Choroid plexus epithelial cell (primary cell): ENCODE measurements at places on chromosomes 13 and 19.

DNA sequence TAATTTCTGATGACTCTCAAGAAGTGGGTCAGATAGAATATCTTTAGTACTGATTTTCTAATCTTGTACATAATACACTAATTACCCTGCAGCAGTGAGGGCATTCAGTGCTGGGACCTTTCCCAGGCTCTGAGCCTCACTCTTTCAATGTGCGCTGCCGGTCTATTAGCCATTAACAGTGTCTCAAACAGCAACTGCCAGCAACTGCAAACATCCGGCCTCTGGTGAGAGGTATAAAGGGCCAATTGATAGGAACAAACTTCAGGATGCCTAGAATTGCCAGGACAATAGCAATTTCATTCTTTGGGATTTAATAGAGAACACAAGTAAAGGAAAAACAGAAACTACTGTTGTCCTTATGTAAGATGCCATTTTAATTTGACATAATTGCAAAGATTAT is 604.4 kb upstream of the SPRY2 start:
- DNase-seq = no peak

DNA sequence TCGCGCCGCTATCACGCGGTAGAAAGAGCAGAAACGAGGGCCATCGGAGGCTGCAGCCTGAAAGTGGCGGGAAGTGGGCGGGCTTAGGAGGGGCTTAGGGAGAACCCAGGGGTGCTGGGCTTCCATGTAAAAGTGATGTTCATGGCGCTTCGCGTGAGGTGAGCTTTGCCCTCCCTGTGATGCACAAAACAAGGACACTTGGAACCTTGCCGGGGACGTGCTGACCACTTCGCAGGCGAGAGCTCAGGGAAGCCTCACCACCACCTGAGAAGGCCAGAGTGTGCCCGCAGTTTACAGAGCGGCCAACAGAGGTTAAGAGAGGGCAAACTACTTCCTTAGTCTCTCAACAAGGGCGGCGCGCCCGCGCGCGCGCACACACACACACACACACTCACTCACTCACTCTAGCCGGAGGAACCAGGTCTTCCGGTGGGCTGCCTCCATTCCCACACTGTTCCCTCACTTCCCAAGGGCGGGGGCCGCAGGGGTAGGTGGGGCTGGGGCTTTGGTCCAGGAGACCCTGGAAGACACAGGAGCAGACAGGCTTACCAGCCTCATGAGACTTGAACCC is 651 bp downstream of the GAPDHS start:
- no peak for DNase-seq

GRCh38 chr19:32566246-32566830 is 14.7 kb upstream of the PDCD5 start:
- DNase-seq = peak; percentile 13

DNA sequence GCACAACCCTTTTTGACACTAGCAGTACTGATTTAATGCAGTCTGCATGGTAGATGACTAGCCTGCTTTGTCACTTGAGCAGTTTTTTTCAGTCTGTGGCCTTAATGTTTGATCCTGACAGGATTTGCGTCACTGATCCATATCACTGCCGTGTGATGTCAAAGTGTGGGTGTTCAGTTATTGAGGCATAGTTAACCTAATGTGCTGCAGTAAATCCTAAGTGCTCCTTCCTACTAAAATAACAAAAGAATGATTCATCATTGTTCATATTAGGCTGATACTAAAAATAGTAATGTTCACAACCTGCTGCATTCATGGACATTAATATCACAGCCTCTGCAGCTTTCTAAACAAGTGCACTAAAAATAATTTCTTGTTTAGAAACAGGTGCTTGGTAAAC is 121.9 kb upstream of the MLNR start:
- peak; percentile 95 for DNase-seq

DNA sequence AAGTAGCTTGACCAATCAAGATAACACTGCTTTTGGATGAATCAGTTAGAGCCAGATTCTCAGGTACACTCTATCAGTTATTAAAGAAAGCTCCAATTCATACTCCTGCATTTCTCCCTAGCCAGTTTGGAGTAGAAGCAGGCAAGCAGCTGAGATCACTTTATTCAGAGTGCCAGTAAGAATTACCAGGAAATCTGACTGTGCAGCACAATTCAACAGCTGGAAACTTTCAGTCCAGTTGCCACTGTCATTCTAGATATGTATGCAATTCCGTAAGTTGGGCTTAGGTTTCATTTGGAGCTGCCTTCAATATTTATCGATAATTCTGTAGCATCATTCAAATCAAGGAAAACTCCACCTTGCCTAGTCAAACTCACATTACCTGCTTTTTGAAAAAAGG is 2625.6 kb upstream of the PCDH20 start:
- no peak for DNase-seq

DNA sequence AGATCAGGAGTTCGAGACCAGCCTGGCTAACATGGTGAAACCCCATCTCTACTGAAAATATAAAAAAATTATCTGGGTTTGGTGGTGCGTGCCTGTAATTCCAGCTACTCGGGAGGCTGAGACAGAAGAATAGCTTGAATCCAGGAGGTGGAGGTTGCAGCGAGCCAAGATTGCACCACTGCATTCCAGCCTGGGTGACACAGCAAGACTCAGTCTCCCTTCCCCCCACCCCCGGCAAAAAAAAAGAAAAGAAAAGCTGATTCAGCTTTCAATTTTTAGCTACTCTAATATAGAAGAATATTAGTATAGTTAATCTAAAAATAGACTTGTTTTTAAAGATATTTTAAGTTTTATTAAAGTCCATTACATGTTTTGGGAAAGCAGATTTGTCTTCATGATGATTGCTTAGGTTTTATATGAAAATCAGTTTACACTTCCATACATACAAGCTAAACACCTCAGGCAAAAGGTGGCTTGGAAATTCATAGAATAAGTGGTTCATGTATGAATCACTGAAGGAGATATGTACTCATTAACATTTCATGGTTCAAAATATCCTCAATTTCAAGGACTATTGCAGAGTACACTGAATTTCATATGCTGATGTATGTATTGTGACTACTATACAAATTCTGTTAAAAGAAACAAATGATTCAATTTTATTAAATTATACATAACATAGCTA is 165.2 kb downstream of the TDRD3 start:
- peak; percentile 35 for DNase-seq

DNA sequence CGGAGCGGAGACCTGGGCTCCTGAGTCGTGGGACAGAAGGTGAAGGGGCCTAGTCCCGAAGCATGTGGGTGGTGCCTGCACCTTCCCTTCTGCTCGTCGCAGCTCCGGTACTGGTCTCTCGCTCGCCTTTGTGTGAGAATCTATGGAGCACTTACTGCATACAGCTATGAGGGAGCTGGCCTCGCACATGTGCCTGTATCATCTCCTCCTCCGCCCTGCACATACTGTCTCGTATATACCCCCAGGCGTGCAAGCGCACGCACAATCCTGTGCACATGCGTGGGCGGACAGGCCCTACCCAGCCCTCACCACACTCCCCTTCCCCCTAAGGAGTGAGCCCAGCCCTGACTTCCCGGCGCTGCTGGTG is 8.7 kb downstream of the PIK3R2 start:
- no peak for DNase-seq

- peak; percentile 98 for DNase-seq
Observed at GRCh38 chr19:1605236-1606137, at the start of gene UQCR11. UQCR11 (minus strand) TSS chr19:1605462; CDS start chr19:1605409, 53 bp downstream.

GRCh38 chr13:73107970-73108369 is 49.2 kb downstream of the KLF5 start:
- DNase-seq = no peak

DNA sequence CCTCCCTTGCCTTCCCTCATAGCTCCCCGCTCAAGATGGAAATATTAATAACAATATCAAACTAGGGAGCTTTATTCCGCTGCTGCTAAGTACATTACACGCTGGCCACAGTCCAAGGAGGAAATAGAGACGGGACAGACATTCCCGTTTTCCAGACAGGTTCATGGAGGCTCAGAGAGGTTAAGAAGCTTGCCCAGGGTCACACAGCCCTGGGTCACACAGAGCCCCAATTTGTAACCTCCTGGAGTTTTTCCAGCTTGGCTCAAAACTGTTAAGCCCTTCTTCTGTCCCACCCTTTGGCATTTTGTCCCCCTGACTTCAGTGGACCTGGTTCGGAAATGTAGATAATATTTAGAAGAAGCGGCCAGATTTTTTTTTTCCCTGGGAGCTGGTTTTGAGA is 2.0 kb downstream of the BICRA start:
- peak; percentile 37 for DNase-seq

- DNase-seq = peak; percentile 69
Observed at GRCh38 chr13:64912141-64912540, 2318.0 kb downstream of the PCDH9 start.

DNA sequence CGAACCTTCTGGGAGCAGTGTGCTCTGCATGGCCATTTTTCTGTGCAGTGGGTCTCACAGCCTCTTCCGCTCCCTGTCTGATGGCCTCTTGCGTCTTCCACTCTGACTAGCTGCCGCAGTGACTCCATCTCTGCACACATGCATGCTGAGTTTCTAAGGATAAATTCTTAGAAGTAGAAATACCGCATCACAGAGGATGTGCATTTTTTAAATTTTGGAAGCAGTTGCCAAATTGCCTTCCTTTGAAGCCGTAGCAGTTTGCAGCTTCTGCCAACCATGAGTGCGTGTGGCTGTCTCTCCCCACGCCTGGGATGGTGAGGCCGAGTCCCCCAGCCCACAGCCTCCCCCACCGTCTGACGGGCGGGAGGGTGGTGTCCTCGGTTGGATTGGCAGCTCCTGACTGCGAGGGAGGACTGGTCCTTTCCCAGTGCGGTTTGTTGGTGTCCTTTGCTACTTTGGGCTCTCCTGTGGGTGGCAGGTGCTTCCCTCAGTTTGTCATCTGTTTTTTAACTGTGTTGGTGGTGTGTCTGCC is 9.8 kb downstream of the FZR1 start:
- no peak for DNase-seq

DNA sequence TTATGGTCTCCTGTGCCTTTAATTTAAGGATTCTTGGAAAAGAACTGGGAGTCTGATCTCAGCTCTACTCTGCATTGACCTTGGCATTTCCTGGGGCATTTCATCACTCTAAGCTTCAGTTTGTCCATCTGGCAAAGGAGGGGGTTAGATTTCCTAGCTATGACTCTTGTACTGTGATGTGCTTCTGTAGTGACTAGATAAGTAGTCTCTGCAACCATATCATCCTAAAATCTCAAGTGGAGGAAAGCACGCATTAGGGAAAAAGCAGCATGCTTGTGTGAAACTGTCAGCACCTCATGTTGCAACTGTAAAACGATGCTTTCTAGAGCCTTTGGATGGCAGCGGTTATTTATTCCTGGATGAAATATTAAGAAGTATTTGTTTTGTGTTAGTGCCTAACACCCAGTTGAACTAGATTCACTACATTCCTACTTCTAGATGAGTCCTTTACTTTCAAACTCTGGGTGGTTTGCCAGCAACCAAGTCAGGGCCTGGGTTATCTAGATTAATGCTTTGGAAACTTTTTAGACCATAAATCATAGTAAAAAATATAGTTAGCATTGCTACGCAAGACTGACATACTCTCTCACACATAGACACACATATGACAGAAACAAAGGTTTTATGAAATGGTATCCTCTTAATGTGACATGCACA is 6.8 kb downstream of the WDFY2 start:
- peak; percentile 92 for DNase-seq

DNA sequence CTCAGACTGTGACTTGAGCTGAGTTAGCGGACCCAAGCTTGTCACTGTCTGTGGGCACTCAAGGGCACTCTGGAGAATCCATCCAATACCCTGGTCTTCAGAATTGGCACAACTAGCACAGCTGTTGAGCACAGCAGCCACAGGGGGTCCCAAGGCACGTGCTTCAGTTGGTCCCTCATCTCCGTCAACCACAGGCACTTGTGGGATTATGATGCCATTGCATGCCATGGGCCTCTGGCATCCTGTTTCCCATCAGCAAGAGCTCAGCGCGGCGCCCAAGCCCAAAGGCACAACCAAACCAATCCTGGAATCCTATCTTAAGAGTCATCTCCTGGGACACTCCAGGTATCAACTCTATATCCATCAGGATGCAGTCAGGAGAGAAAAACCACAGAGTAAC is 3.7 kb upstream of the B3GNT8 start:
- DNase-seq = no peak

DNA sequence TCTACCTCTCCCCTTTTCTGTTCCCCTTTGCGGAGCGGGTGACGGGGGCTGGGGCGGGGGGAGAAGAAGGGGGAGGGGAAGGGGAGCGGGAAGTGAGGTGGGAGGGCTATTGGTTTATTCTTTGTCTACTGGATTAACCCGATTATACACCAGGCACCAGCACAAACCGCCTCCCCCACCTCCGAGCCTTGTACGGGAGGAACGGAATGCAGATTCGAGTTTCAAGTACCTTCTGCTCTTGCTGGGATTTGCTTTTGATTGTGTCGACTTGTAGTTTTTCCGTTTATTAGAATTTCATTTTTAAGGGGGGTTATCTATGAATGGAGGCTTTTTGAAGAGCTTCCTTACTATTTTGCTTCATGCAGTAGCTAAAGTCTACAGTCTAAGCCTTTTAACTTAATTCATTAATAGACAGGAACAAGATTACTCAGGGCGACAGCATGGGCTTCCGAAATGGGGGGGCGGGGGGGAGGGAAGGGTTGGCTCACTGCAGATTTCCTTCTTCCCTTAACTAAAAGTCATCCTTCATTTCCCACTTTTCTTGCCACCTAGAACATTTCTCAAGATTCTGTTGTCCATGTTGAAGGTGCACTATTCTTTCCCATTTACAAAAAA is 937 bp upstream of the SPRY2 start:
- DNase-seq = peak; percentile 73

- no peak for DNase-seq
Observed at GRCh38 chr13:73704587-73704986, 429.6 kb downstream of the KLF12 start.

DNA sequence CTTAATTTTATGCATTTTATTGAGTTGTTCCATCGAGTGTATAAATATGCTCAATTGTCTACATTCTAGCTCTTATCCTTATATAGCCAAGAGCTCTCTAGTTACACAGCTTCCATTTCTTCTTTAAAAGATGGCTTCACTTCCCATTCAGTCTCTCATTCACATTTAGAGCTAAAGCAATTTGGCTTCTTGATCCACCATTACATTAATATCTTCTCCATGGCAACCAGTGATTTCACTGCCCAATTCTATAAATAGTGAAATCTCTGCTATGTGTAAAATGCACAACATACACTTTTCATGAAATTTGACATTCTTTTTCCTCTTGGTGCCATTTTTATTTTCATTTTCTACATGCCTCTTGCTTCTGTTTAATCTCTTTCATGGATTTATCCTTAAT is 696.9 kb upstream of the ATXN8OS start:
- DNase-seq = no peak

DNA sequence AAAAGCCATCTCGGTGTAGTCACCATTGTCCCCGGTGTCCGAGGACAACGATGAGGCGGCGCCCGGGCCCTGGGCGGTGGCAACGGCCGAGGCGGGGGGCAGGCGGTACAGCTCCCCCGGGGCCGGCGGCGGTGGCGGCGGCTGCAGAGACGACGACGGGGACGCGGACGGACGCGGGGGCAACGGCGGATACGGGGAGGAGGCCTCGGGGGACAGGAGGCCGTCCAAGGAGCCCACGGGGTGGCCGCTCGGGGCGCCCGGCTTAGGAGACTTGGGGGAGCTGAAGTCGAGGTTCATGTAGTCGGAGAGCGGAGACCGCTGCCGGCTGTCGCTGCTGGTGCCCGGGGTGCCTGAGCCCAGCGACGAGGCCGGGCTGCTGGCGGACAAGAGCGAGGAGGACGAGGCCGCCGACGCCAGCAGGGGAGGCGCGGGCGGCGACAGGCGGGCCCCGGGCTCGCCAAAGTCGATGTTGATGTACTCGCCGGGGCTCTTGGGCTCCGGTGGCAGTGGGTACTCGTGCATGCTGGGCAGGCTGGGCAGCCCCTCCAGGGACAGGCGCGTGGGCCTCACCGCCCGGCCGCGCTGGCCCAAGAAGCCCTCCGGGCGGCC is 3.5 kb downstream of the IRS2 start:
- DNase-seq = no peak
